ENCODE measurements at places on chromosomes 3 and 15.

DNA sequence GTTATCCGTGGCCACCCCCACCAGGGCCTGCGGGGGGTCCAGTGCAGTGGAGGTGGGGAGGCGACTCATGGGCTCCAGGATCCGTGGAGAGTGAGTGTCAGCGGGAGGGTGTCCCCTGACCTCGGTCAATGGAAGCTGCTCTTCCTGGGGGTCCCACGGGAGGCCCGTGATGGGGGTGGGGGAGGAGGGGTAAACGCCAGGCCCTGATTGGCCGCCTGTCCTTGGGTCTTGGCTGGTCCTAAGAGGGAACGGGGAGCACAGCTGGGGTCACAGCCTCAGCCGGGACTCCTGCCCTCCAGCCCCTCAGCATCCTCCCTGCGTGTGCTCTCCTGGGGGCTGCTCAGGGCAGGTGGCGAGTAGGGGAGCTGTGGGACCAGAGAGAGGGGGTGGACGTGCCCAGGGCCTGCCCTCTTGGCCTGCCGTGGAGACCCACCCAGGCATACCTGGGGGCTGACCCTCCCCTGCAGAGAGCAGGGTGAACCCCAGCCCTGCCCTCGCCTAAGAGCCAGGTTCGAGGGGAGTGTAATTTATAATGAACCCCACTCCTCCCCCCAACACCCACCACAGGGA, 184.6 kb downstream of the GOLGA6L6 start:
- DNase-seq: no peak

GRCh38 chr3:124802702-124803101, 72.5 kb downstream of the UMPS start:
- no peak for DNase-seq

GRCh38 chr15:38103564-38103963, 149.1 kb upstream of the SPRED1 start:
- DNase-seq: no peak

DNA sequence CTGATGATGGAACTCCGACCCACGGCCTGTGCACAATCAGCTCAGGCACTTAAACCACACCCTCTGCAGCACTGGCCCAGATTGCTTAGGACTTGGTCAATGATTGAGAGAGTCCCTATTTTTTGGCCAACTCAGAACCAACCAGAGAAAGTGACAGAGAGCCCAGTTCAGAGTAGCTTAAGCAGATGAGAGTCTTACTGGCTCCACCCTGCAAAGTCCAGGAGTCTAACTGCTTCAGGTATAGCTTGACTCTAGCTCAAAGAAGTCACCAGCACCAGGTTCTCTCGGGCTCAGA, 20.1 kb downstream of the SLC6A20 start:
- DNase-seq: no peak

DNA sequence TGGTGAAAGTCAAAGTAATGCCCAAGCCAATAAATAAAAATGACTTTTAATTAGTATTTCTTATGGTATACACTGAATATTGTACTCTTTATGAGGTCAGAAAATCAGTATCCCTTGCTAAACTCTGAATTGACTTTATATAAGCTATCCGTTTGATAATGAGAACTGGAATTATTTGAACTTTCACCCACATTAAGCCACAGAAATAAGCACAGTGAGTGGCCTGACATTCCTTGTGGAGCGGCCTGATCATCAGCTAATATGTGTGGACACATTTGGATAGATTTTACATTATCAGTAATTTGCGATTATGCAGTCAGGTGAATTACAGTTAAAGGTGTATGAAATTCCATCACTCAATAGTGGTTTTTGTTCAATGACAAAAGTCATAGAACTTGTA, 136.0 kb upstream of the CBLB start:
- DNase-seq: no peak

DNA sequence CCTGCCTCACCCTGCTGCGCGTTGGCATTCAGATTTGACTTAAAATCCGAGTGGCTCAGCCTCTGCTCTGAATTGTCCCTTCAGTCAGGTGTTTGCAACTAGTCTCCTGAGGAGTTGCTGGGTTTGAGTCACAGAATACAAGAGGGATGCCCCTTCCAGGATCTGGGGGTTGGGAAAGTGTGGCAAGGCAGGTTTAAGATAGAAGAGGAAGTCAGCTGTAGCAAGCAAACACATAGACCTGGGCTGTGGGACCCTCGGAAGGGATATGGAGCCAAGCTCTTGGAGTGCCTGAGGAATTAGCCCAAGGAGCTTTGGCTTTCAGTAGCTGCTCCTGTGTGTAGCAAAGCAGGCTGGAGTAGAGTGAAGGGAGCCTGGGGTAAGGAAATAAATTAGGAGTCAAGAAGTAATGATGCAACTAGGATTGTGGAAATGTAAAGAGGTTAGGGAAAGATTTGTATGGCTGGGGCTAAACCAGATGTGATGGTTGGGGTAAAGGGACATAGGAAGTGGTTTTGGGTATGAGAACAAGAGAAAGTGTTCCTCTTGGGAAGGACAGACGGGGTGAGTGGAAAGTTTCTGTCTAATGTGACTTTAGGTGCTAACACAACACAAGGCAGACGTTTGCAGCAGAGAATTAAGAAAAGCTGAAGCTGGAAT, 41.2 kb downstream of the RAB7A start:
- DNase-seq: no peak

DNA sequence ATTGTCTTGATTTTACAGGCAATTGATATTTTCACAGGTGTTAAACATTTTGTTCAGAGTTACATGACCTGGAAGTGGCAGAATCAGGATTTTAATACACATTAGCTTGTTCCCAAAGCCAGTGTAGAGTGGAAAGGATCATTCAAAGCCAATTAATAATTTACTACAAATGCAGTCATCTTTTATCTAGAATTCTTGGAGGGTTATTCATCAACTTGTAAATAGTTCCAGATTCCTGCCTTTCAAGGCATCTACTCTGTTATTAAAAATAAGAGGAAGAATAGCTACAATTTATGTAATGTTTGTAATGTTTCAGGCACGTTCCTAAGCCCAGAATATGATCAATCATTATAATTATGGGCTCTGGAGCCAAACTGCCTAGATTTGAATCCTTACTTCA, 358.5 kb downstream of the ZNF385D start:
- no peak for DNase-seq

GRCh38 chr15:66193066-66193465, 60.5 kb downstream of the MEGF11 start:
- DNase-seq: no peak

DNA sequence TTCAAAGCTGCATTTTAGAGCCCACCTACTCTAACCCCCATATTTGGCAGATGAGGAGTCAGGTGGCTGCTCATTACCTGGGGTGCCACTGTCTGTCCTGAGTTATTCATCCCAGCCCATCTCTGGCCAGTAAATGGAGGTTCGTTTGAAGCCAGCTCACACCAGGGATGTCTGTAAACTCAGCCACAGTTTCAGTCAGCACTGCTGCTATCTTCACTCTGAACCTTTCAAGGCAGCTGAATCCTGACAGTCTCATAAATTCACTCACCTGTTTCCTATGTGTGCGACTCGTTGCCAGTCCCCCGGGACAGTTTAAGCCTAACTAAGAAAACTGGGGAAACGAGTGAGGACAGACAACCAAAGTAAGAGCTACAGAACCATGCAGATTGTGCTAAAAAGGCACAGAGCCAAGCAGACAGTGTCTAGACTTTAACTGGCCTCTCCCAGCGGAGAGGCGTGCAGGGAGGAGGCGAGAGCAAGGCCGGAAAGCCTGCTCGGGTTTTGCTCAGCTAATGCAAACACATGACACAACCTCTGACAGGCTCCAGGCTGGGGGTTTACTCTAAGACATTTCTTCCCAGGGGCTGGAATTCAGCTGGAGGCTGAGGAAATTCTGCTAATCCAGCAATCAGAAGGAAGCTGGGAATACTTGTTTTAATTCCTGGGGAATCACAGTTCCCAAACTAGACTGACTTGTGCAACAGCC, 12.0 kb downstream of the FSTL1 start:
- no peak for DNase-seq

GRCh38 chr3:48544141-48544540, 12.5 kb downstream of the PFKFB4 start:
- no peak for DNase-seq

DNA sequence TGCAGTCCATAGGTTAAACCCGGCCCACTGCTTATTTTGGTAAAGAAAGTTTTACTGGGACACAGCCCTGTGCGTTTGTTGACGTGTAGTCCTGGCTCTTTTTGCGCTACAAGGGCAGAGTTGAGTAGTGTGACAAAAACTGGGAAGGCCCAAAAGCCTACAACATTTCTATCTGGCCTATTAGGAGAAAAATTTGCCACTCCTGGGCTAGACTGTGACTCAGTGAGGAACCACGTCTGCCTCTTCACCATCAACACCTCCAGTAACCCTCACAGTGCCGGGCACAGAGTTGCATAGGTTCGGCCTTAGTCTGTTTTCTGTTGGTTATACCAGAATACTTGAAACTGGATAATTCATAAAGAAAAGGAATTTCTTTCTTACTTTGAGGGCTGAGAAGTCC, 110.3 kb downstream of the TOP2B start:
- no peak for DNase-seq

DNA sequence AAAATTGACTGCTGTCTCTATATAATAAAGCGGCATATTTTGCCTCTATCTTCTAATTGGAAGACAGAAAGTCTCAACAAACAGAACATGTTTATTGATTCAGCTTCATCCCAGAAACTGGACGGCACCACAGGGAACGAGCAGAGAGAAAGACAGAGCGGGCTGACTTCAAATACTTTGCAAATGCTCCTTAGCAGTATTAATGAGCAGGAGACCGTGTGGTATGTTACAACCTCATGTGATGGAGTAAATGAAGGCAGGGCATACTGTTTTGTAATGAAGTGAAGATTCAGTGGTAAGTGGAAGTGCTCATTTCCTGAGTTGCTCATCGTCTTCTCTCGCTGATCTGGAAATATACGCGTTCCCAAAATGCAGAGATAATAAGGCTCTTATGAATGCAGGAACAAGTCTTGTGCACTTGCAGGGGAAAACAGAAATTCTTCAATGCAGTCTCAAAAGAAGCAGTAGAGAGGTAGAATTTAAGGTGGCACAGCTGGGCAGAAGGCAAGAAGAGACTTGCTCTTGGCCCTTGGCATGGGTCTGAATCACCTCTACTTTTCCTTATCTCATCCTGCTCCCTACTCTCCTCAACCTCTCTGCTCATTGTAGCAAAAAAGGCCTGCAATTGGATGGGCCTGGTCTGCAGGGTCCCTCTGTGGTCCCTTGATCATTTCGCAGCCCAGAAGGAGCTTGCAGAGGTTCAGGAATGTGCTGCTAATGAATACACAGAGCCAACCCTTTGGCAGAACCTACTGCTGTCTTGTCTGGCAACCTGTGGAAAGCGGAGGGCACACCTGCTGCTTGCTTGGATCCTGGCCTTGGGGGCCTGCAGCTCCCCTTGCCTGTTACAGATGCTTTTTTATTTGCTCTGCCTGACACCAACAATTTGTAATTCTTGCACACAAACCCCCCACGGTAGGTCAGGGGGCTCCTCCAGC, 604.9 kb upstream of the CFAP20DC start:
- no peak for DNase-seq

DNA sequence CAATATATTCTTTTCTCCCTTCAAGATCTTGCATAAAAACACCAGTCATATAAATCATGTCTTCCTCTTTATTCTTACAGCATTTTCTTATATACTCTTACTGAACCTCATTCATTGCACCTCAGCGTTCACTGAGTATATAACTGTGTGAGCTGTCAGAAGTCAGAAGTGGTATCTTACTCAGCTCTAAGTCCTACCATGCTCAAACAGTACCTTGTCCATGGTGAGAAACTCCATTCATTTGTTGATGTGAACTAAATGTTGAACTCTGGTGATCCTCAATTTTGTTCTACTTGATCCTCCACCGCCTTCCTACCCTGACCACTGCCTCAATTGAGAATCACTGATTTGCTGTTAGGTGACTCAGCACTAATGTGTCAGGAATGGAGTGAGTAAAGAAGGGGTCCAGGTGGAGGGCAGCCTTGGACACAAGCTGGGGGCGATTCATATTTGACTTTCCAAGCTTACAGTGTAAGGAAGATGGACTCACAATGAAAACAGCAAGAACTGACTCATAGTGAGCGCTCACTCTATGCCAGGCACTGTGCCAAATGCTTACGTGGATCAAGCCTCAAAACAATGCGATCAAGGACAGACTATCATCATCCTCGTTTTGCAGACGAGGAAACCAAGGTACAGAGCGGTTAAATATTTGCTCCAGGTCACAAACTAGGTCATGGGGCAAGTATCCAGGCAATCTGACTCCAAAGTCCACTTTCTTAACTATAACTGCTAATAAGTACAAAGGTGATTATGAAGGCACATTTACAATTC, 13.5 kb upstream of the ZFYVE19 start:
- peak; percentile 47 for DNase-seq

GRCh38 chr3:32596909-32597369, 26.3 kb upstream of the DYNC1LI1 start:
- DNase-seq: no peak

DNA sequence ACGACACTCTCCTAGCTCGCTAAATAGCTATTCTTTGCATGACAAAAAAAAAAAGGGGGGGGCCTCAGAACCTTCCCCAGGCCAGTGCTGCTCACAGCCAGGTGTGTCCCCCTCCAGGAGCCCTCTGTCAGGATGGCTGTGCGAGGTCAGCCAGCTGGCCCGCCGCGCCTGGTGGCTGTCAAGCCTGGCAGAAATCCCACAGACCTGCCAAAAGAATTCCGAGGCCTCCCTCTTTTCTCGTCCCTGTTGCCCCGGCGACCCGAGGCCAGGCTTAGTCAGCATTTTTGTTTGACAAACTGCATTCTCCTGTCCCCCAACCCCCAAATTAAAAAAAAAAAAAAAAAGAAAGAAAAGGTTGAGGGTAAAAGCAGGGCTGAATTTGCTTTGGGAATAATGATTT, 61.9 kb downstream of the TM4SF4 start:
- DNase-seq: no peak

- peak; percentile 48 for DNase-seq
These were observed 474.6 kb upstream of the TPRG1 start for GRCh38 chr3:188697127-188697526.

DNA sequence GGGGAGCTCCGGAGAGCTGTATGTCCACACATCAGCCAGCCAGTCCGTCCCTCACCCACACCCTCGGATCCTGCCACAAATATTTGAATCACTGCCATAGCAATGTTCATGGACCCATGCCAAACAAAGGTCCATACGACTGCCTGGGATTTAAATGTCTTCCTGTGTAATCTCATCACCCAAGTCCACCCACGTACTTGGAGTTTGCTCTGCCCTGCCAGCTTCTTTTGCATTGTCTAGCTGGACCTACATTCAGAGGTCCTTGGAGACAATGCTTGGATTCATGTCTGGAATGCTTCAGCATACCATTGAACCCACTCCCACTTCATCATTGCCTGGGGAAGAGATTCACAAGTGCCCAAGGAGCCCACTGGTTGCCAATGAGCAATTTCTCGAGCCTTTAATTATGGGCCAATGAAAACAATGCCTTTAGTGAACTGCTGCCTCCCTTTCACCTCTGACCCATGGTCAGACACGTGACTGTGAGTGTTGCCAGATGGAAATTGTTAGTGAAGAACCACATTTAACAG, 90.4 kb upstream of the PHLDB2 start:
- no peak for DNase-seq

- no peak for DNase-seq
These were observed 82.1 kb downstream of the PCSK6 start for GRCh38 chr15:101407439-101407838.

GRCh38 chr15:67188551-67189218, 65.8 kb downstream of the AAGAB start:
- DNase-seq: no peak

All from stimulated activated CD4-positive, alpha-beta T cell treated with anti-CD3 and anti-CD28 coated beads, Interleukin-15, amount 100 ng/mL, for 24 hours (primary cell).